ENCODE measurements at places on chromosomes 7 and 10.

DNA sequence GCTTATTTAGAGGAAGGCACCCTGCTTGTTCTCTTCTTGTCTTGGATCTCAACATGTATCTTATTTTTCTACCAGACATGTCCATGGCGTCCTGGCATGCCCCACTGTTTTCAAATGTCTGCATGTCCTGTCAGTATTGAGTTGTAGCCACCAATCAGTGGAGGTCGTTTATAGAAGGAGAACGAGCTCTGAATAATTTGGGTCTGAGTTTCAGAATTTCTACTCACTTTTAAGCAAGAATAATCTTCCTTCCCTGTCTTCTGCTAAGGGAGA is 2.9 kb upstream of the HOXA13 start:
- DNase-seq: no peak

GRCh38 chr10:96452494-96453153 is 61.1 kb downstream of the TLL2 start:
- no peak for DNase-seq

- DNase-seq: no peak
These were observed 107.2 kb upstream of the MKI67 start for GRCh38 chr10:128233422-128233821.

- no peak for DNase-seq
These were observed 754 bp downstream of the GSTO1 start for GRCh38 chr10:104255311-104255981.

- no peak for DNase-seq
These were observed 756.0 kb downstream of the KCNMA1 start for GRCh38 chr10:76881477-76882220.

GRCh38 chr7:132446260-132446659 is 130.0 kb downstream of the PLXNA4 start:
- DNase-seq: no peak

DNA sequence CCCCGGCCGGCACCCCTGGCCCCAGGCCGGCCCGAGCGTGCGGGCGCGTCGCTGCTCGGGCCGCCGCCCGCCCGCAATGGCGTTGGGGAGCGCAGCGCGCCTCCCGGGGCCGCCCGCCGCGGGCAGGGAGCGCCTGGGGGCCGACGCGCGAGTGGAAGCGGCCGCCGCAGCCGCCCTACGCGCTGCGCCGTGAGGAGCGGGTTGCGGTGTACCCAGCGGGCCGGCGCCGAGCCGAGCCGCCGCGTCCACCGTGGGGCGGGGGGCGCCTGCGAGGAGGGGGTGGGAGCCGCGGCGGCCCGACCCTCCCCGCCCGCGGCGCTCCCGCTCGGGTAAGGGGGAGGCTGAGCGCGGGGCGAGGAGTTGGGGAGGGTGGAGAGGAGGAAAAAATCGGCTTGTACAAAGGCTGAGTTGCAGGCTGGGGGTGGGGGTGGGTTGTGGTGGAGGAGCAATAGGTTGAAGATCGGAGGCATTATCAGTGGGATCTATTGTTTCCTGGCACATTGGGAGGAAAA is 473 bp downstream of the PPP1R9A start:
- DNase-seq: peak; percentile 76

DNA sequence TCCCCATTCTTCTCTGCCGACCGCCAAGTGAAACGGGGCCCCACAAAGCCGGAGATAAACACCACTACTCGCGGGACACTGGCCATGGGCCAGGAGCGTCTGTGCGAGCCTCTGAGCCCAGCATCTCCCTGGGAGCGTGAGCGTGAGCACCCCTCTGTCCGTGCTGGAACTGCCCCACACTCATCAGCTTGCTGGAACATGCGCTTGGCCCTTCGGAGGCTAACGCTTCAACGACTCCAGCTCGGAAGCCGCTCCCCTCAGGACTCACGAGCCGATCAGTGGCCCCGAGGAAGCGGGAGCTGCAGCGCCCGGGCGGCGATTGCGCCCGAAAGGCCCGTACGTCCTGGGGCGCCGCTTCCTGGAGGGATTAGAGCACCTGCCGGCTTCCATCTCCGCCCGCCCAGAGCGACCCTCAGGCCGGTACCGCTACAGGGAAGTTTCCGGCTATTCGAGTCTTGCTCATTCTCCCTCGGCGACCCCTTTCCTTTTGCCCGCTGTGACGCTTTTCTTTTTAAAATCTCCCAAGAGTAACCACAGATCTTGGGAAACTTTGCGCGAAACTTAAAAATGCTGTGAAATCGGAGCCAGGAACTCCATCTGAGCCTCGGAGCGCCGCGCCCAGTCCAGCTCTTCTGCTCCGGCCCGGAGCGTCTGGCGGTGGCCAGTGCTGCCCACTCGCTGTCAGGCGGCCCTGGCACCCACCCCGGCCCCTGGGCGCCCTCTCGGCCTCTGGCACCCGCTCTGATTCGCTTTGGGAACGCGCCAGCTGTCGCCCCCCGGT is 1.0 kb downstream of the TLL2 start:
- DNase-seq: no peak

DNA sequence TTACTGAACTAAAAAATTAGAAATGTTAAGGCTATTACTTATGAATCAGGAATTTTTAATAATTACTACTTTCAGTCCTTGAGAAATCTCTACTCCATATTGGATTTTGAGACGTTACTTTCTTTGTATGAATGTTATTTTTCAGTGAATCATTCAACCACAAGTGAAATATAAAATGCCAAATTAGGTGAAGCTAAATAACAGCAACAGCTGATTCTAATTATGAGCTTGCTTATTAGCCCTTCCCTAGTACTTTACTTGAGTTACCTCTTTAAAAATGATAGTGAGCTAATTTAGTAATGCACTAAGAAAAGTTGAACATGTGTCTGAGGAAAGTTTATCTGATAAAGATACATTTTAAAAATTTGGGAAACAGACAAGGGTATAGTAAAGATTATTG is 51.4 kb downstream of the PCGF5 start:
- no peak for DNase-seq

DNA sequence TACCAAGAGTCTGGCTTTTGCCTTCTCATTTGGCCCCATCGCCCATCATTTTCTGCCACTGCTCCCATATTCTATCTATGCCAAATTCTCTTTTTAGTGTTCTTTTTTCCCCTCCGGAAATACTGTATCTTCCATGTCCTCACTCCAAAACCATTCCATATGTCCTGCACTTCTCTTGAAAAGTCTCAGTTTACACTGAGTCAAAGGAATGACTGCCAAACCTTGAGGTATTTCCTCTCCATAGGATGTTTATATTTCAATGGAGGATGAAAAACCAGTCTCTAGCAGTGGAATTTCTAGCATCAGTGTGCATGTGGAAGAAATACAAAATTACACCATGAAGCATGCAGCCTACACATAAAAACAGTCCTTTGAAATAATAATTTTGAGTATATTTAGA is 121.4 kb upstream of the PHYHIPL start:
- DNase-seq: no peak

- DNase-seq: no peak
These were observed 450.9 kb upstream of the MKI67 start for GRCh38 chr10:128576943-128577670.

DNA sequence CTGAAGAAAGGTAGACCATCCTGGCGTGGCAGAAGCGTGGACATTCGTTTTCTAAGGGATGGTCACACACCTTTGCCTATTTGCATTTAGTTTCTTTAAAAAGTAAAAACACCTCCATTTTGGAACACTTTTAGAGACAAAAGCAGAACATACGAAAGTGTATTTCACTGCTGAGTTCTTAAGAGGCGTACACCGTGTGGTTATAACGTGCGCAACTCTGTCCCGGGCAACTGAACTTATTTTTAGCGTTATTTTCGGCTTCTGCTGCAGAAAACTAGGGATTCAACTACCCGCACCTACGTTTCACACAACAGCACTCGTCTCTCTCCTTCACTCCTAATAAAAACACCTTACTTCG is 557 bp upstream of the LSM8 start:
- DNase-seq: no peak

- no peak for DNase-seq
These were observed 1.0 kb upstream of the PLXDC2 start for GRCh38 chr10:19815036-19815730.

DNA sequence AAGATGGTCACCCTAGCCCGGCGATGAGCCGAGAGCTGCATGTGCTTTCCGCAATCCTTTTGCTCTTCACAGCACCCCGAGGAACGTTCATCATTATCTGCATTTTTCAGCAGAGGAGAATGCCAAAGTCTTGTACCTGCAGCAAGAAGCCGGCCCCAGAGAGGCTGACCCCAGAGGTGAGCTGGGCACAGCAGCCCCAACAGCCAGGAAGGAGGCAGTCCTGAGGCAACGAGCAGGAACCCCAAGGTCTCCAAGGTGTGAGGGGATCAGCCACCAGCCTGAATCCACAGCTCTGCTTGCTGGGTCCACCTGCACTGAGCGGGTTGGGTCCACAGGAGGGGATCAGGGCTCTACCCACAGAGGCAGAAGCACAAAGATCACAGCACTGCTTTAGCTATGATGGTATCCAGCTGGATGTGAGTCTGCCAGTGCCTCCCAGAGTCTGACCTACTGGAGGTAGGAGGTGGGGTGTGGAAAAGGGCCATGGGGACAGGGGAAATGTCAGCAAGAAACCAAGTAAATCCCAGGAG is 16.8 kb upstream of the GDF10 start:
- no peak for DNase-seq

DNA sequence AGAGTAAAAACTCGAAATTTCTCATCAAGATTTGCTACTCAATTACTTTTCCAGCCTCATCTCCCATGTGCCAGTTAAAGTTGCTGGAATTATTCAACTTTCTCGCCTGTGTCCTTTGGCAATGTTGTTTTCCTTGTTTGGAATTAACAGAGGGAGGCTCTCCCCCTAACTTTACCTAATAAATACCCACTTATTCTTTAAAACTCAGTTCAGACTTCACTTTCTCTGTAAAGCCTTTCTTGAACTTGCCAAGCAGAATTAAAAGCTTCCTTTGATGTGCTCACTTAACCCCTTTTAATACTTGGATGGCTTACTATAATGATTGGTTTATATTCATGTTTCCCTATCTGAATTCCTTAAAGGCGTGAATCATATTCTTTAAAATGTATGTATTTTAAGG is 104.1 kb downstream of the MKLN1 start:
- no peak for DNase-seq

GRCh38 chr10:69969977-69970376 is 82.7 kb upstream of the MACROH2A2 start:
- no peak for DNase-seq

- DNase-seq: no peak
These were observed 50.7 kb downstream of the PPP1R3C start for GRCh38 chr10:91582153-91582554.

DNA sequence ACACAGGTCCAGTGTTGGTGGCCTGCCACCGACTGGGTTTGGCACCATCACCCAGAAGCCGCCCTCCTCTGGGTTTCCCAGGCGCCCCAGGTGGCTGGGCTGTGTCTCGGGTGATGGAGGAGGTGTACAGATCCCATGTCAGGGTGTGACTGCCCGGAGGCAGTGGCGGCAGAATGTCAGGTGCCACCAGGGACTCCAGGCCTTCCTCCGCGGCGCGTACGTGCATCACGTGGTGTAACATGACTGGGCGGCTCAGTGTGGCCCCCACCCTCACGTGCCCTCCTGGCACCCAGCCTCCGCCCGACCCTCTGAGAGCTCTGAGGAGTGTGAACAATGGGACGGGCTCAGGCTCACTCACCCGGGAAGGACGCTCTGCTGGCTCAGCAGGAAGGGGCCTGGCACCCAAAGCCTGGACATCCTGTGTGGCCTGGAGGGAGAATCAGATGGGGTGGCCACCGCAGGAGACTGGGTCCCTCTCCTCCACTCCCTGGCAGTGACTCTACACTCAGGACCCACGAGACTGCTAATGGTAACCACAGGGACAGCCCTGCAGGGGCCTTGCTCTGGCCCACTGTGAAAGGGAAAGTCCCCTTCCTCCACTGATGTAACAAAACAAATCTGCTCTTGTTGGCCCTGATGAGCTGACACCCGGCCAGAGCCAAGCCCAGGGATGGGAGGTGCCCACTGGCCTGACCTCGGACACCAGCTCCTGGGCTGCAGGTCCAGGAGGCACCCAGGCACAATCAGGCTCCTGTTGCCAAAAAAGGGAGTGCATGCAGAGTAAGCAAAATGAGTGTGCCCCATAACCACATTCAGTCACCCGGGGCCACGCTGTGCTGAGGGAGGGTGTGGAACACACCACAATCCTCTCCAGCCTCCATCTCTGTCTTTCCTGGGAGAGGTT is 164.8 kb downstream of the PRKAG2 start:
- no peak for DNase-seq

- no peak for DNase-seq
These were observed 135.3 kb upstream of the ITGB1 start for GRCh38 chr10:33093362-33093761.

DNA sequence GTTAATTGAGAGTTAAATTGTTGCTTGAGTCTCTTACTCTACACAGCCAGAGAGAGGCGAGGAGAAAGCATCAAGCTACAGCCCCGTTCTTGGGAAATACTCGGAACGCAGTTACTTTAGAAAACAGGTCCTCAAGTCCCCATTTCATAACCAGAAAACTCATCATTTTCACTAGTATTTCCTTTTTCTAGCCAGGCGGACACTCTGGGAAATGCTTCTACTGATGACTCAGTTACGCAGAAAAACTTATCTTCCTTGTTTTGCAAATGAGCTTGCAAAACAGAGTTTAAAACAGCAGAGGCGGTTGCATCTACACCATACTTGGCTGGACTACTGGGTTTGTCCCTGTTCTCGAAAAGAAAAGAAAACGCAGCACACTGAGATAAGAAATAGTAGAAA is 111.4 kb upstream of the FGFR2 start:
- no peak for DNase-seq

GRCh38 chr7:2670720-2671391 is 17.1 kb upstream of the AMZ1 start:
- DNase-seq: peak; percentile 67

- DNase-seq: no peak
These were observed 220.5 kb upstream of the MBL2 start for GRCh38 chr10:52993109-52993508.

DNA sequence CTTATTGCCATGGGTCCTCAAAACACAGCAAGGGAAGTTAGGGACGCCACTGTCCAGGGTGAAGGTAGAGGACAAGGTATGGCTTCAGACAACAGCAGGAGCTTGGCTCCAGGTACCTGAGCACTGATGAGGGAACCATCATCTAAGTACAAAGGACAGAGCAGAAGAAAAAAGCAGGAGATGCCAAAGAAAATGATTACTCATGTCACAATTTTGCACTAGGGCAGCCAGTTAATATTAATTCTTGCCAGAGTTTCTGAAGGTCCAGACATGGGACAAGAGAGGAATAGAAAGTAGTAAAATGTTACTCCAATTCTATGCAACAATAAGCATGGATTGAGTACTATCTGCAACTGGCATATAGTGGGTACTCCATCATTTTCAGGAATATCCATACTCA is 14.1 kb downstream of the PTN start:
- DNase-seq: no peak

DNA sequence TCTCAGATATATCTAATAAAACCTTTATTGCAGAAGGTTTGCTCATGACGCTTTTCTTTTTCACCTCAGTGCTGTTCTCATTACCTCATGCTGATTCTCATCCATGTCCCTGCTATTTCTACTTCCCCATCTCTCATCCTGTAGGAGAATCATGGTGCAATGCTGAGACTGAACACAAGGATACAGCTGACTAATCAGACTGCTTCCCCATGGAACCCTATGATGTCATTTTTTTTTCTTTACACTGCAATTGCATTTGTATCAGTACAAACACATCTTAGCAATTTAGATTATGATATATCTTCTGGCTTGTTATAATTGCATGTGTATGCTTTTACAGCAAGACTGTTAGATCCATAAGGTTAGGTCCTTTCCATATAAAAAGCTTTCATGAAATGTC is 93.7 kb downstream of the SEMA3A start:
- DNase-seq: no peak

All from NCI-H2081 (cell line).